AG10803 (cell line): ENCODE measurements at places on chromosomes 1 and 21.

GRCh38 chr1:41620365-41621169 is 136.1 kb upstream of the EDN2 start:
- DNase-seq, result no peak

- no peak for DNase-seq
These were observed 649.7 kb upstream of the NEGR1 start for GRCh38 chr1:72932025-72932424.

DNA sequence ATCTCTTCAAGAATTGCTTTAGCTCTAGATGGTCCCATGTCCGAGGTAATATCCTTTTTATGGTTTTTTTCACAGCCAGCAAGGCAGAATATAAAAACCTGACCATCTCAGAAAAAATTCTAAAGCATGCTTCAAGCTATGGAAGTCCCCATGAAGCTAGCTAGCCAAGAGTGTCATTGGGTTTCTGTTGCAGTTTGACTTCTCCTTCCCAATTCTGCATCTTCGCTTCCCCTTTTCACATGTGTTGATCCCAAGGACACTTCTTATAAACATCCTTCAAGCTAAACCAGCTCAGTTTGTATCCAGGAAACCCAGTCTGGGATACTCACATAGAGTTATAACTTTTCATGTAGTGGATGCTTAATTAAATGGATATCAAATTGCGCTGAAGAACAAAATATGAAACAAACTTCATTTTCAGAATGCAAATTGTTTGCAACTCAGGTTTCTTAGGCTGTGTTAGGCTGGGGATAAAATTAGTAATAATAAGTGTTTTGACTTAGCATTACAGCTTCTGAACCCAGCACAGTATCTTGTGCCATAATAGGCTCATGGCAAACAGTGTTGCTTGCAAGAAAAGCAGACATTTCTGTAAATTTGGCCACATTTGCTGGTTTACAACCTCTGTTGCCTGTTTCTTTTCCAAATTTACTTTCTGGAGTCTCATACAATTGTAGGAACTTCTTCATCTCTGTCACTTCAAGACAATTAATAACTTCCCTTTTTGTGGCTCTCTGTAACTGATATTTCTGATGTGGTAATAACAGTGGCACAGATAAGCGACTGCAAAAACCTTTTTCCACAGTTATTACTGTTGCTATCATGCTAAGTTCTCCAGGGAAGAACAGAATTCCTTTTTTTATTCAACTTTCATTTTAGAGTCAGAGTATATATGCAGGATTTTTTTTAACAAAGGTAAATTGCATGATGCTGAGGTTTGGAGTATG is 53.2 kb downstream of the NCAM2 start:
- DNase-seq, result no peak

DNA sequence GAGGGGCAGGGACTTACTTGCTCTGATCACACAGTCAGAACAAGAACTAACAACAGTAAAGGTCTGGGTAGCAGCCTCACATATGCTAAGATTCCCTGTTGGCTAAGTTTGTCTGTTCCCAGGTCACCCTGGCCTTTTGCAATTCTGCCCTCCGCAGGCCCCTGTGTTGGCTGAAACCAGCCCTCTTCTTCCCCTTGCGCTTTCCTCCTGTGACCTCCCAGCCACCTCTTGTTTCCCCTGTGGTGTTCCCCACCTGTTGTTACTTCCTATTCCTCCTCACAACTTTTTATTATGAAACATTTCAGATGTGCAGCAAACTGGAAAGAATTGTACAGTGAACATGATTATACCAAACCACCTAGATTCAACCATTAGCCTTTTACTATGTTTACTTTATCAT is 23.4 kb downstream of the MAPKAPK2 start:
- DNase-seq, result no peak

- DNase-seq, result peak; percentile 27
These were observed 17.0 kb upstream of the IFI44L start for GRCh38 chr1:78603206-78603605.
